ENCODE measurements at places on chromosomes 4 and X.

DNA sequence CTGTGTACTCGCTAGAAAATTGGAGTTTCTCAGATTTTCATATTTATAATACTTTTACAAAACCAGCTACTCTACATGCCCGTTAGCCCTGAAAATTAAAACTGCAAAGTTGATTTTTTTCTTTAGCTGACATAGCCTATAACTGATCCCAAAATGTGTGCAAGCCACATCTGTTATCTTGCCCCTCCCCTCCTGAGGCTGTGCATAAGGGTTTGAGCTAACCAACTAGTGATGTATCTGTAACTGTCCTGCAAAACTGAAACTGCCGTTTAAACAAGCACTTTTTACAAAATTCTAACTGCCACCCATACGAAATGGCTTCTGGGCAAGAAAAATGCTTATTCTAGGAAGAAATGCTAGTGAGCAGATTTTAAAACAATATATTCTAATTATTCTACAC is 59.1 kb downstream of the EDNRA start:
- DNase-seq: no peak

DNA sequence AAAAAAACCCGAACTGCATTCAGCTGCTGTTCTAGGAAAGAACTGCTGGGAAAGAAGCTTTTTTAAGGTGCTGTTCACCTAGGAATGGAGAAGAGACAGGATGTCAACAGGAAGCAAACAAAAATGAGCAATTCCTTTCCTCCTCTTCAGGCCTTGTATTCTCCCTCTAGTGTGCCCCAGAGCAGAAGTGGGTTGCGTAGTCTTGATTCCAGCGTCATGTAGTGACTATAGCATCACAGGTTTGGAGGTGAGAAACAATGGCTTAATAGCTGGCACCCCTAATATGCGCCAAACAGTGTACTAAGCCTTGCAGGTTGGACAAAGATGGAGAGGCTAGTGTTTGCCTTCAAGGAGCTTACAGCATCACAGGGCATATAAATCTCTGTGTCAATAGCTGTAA is 146.3 kb upstream of the LCORL start:
- DNase-seq: no peak

- DNase-seq: no peak
Measured at GRCh38 chrX:55144697-55145096, 55.9 kb downstream of the PAGE2 start.

DNA sequence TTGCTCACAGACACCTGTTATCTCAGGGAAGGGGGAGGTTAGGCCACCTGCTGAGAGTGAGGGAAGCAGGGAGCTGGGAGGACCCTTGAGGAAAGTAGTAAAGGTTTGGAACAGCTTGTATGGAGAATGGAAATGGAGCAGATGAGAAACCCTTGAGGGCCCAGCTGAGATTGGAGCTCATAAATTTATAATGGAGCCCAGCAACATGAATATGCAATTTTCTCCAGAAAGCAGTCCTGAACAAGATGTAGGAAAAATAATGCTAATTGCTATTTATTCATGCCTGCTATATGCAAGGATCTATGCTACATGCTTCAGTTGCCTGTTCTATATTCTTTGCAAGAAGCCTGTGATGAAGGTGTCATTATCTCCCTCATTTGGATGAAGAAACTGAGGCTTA is 67.5 kb upstream of the LEF1 start:
- DNase-seq: no peak

DNA sequence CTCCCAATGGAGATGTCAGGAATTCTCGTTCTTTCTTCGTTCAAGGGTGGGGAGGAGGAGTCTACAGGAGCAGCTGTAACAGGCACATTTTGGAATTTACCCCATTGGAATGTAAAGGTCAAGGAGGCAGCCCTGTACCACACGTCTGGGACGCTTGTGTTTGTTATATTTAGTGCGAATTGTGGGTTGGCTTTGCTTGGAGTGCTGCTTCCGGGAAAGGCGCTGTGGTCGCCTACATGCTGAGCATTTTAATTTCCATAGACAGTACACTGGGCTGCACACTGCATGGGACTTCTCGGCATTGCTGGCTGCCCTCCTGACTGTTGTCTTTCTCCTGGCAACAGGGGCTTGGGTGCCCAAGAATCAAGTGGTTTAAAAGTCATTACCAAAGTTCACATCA is 12.8 kb downstream of the GYG2 start:
- DNase-seq: no peak

DNA sequence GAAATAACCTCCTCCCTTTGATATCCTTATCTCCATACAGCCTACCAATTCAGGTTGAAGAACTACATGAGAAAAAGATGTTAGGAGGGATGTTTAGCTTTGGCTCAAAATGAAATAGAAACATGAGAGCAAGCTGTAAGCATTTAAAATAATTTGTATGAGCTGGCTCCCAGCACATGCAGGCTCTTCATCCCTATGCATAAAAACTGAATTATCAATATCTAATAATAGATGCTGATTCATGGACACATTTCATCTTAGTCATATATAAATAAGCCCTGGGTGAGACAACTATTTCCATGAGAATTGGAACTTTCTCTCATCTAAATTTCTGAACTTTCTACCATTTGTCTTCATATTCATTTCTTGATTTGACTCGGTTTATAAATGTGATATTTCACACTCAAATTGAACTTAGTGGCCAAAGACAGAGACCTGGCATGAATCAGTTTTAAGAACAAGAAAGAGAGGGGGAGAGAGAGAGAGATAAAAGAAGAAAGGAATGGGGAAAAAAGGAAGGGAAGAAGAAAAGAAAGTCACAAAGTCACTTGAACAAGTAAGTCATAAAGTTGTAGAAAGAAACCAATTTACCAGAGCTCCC is 48.9 kb upstream of the GPR174 start:
- DNase-seq: no peak

DNA sequence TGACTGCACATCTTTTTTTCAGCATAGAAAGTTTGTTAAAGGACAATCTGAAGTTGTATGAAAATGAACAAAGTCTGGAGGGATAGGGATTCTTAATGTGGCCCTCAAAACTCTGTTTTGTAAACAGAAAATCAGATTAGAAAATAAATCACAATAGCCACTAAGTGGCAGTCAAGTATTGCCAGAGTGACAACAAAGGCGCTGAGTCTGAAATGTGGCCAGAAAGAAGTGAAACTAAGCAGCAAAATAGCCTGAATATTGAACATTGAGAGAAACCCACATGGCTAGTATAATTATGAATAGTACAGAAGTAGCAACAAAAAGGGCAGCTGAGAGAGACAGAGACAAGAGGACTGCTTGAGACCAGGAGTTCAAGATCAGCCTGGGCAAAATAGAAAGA is 81.1 kb upstream of the CT45A1 start:
- DNase-seq: no peak

- DNase-seq: no peak
Measured at GRCh38 chr4:185222598-185222997, 13.2 kb downstream of the SNX25 start.

DNA sequence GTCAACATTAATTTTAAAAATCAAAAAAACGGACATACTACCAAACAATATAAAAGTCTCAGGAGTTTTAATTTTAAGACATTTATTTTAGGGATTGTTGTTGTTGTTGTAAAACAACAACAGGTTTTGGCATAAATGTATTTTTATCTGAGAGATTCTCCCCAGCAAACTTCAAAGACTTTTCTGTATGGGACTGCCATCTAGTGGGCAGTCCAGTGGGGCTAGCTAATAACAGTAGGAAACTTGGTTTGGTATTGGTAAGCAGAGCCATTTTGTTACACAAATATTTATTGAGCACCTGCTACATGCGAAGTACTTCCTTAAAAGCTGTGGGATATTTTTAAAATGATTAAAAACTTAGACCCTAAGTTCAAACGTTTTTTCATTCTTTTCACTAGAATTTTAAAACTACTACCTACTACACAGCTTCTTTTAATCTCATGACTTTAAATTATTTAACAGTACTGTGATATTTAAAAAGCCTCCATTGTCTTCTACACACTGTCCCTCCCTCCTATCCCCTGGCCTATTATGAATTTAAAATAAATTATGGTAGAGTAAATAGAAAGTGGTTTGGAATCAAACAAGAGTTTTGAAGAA is 1028.4 kb upstream of the INTU start:
- no peak for DNase-seq

GRCh38 chr4:125938541-125938940 is 623.8 kb downstream of the FAT4 start:
- DNase-seq: no peak

DNA sequence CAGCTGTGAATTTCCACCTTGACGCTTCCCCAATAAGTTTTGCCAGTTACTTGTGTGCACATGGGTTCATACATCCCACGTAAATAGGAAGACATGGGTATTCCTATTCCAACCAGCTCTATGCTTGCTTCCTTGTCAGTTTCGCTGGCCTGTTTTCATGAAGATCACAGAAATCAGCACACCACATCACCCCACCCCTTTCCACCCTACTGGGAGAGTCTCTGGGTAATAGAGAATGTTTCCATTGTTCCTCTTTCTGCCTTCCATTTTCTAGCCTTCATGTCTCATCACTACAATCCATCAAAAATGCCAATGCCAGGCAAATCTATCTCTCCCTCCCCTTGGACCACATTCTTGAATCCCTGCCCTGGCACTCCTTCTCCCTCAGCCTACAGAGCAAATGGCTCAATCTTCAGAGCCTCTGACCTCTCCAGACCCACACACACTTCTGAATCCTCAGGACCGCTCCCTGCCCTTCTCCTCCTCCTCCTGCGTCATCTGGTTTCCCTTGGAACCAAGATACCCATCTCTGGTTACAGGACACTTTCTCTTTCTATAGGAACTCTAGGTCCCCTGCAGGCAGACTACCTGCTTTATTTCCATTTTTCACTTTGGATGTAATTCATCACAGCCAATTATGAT is 323.3 kb downstream of the DHX15 start:
- DNase-seq: no peak

GRCh38 chrX:37315511-37316248 is 33.5 kb upstream of the PRRG1 start:
- no peak for DNase-seq

- no peak for DNase-seq
Measured at GRCh38 chr4:102342404-102343074, 2.7 kb downstream of the SLC39A8 start.

- DNase-seq: no peak
Measured at GRCh38 chr4:108559068-108559793, 61.1 kb upstream of the RPL34 start.
